ENCODE measurements at places on chromosomes 1 and 21.

- DNase-seq: no peak
Measured at GRCh38 chr1:221478050-221478949, 263.6 kb downstream of the DUSP10 start.

DNA sequence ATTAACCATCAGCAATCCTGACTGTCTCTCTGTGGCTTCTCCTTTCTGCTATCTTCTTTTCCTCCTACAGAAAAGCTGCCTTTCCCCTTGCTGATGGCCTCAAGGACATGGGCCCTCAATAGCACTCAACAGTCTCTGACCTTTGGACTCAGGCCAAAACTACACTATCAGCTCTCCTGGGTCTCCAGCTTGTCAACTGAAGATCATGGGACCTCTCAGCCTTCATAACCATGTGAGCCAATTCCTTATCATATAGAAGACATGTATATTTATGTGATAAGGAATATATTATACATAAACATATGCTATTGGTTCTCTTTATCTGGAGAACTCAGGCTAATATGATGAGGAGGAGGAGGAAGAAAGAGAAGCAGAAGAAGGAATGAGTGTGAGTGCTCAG is 91.8 kb upstream of the GJB5 start:
- no peak for DNase-seq

- no peak for DNase-seq
Measured at GRCh38 chr1:196577386-196577785, 30.9 kb downstream of the KCNT2 start.

GRCh38 chr1:7278827-7279765 is 492.0 kb upstream of the VAMP3 start:
- no peak for DNase-seq

- DNase-seq: no peak
Measured at GRCh38 chr1:176791906-176792305, 328.9 kb downstream of the PAPPA2 start.

Measured in T-helper 17 cell (primary cell).